ENCODE measurements at places on chromosomes 6 and 20. TPM values are rescaled to one million over a fixed set of nuclear protein-coding genes. Genes with fewer than 3 reads are reported as not detected.

MYLK4 gene
- 0.43 TPM for total RNA-seq

VSTM2L gene
- 2.1 TPM for total RNA-seq

SNTA1 gene
- 31.1 TPM for total RNA-seq

LSM2 gene
- 16.9 TPM for total RNA-seq

PXDC1 gene
- total RNA-seq = 61.8 TPM

TRDN gene
- total RNA-seq = 0.10 TPM

AGPAT1 gene
- total RNA-seq = 37.7 TPM

HDGFL1 gene
- not detected for total RNA-seq

ERVFRD-1 gene
- not detected for total RNA-seq

AHCY gene
- total RNA-seq = 96.2 TPM
